ENCODE measurements at places on chromosomes 13 and 19.

DNA sequence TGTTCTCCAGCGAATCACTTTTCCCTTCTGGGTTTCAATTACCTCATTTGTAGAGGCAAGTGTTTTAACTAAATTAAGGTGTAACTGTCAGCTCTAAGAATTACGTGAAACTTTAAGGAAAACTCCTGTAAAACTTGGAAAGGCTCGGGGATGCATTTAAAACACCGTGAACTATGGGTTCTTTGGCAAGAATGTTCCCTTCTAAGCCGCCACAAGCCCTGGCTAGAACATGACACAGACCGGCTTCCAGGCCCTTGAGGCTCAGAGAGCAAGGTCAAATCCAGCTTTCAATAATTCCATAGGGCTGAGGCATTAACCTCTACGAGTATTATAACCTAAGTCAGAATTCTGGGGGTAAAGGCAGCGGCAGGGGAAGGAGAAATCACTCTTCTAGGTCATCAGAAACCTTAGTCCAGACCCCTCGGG, 685 bp downstream of the VWA8 start:
- H3K4me3 ChIP-seq = peak overlapping the region; percentile 86
- peak overlapping the region; percentile 91 for H3K27ac ChIP-seq
- H3K27me3 ChIP-seq = no peaks in the 10 kb centered on the region
- DNase-seq = peak; percentile 14
- peaks cover 30% of the 10 kb centered on the region for H3K4me1 ChIP-seq

DNA sequence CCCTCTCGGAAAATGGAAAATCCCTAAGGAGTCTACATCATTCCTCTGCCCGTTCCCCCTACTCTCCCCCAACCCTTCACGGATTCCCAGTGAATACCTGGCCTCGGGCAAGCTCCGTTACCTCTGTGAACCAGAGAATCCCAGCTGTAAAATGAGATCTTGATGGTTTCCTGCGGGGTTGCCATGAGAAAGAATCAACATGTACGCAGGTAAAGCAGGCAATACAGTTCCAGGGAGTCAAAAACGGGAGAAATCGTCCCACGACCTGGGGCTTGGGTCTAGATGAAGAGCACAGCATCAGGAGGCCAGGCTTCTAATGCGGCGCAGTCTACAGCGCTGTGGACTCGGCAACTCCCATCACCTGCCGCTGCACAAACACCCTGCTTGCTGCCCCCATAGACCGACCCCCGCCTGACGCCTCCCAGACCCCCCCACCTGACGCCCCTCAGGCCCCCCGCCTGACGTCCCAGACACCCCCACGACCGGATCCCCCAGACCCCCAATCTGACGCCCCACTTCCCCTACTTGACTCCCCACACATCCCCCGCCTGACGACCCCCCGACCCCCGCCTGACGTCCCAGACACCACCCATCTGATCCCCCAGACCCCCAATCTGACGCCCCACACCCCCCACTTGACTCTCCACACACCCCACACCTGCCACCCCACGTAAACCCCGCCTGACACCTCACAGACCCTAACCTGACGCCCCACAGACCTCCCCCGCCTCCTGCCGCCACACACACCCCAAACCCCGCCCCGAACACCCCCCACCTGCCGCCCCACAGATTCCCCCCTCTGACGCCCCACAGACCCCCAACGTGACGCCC, 680 bp downstream of the LIG4 start:
- H3K4me3 ChIP-seq = peak overlapping the region; percentile 58
- DNase-seq = peak; percentile 11
- no peaks in the 10 kb centered on the region for H3K4me1 ChIP-seq

GRCh38 chr19:30062907-30063649, 121.0 kb downstream of the URI1 start:
- H3K4me1 ChIP-seq = no peaks in the 10 kb centered on the region
- H3K4me3 ChIP-seq = no peak overlapping the region
- no peak for DNase-seq
- H3K27ac ChIP-seq = no peak overlapping the region

DNA sequence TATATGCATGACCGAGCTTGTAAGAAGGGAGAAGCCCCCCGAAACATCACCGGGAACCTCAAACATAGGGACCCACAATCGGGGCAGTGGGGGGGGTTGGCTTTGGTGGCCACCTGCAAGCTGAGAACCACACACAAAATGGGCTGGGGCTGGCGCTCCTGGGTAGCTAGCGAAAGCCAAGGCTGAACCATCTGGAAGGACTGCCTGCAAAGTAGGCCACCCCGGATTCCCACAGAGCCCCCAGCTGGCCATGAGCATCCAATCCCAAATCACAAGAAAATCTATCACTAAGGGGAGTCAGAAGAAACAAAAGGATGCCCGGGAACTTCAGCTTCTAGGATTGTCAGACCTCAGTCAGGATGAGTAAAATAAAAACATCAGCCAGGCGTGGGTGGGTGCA, 2.8 kb upstream of the PSPN start:
- DNase-seq = no peak
- no peaks in the 10 kb centered on the region for H3K27me3 ChIP-seq
- peaks cover 22% of the 10 kb centered on the region for H3K4me1 ChIP-seq
- no peak overlapping the region for H3K4me3 ChIP-seq
- peaks cover 50% of the 10 kb centered on the region for H3K36me3 ChIP-seq

GRCh38 chr13:21486322-21486721, 27.2 kb upstream of the ZDHHC20 start:
- no peak overlapping the region for H3K4me3 ChIP-seq
- H3K36me3 ChIP-seq = no peaks in the 10 kb centered on the region
- no peaks in the 10 kb centered on the region for H3K27me3 ChIP-seq
- H3K4me1 ChIP-seq = no peaks in the 10 kb centered on the region

DNA sequence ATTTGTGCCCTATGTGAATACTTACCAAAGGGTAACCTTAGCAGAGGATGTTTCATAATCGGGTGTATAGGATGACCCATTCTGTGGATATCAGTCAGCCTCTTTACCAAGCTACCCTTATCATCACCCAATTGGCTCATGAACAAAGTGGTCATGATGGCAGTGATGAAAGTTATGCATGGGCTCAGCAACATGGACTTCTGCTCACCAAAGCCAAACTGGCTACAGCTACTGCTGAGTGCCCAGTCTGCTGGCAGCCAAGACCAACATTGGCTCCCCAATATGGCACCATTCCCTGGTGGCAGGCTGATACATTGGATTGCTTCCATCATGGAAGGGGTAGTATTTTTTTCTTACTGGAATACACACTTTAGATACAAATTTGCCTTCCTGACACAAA, 5.7 kb upstream of the ZNF461 start:
- no peak overlapping the region for H3K4me3 ChIP-seq
- peaks cover 5% of the 10 kb centered on the region for H3K4me1 ChIP-seq
- H3K27ac ChIP-seq = no peak overlapping the region
- DNase-seq = no peak
- H3K36me3 ChIP-seq = peaks cover 3% of the 10 kb centered on the region

DNA sequence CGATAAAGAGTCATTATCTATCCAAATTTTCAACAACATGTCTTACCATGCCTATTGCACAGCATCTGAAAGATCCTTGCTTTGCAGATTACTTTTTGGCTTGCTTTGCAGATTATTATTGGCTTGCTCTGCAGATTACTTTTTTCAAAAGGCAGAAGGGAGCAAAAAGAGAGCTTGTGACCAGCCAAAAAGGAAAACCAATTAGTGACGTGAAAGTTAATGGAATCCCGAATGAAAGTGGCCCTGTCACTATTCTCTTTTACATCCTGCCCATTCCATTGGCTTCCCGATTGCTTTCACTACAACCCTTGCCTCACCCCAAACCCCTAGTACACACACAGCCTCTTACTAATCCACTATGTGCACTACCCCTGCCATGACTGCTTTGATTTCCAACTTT, 81.3 kb downstream of the LHFPL6 start:
- H3K27me3 ChIP-seq = no peaks in the 10 kb centered on the region
- H3K4me1 ChIP-seq = peaks cover 94% of the 10 kb centered on the region
- no peak for DNase-seq
- no peak overlapping the region for H3K27ac ChIP-seq
- H3K36me3 ChIP-seq = no peaks in the 10 kb centered on the region

- H3K27me3 ChIP-seq = no peaks in the 10 kb centered on the region
- no peak for DNase-seq
- no peak overlapping the region for H3K4me3 ChIP-seq
Observed at GRCh38 chr13:27667946-27668345, 46.3 kb downstream of the POLR1D start.

- no peaks in the 10 kb centered on the region for H3K36me3 ChIP-seq
- H3K4me3 ChIP-seq = no peak overlapping the region
- H3K4me1 ChIP-seq = no peaks in the 10 kb centered on the region
- no peak overlapping the region for H3K27ac ChIP-seq
- H3K27me3 ChIP-seq = no peaks in the 10 kb centered on the region
Observed at GRCh38 chr19:16985403-16985802, 41.2 kb downstream of the CPAMD8 start.

DNA sequence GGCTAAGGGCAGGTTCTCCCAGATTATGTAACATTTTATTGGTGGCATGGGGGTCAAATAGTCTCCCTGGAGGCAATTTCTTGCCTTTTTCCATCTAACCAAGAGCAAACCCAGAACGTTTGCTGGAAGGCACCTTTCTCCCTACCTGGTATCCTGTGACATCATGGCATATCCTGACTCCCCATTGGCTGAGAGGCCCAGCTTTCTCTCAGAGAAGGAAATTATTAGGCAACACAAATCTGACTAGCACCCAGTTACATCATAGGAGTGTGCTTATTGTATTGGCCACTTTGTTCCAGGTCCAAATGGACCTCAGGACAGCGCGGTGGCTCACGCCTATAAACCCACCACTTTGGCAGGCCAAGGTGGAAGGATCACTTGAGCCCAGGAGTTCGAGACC, 13.0 kb downstream of the NTN5 start:
- no peaks in the 10 kb centered on the region for H3K4me1 ChIP-seq
- H3K4me3 ChIP-seq = no peak overlapping the region
- no peak for DNase-seq
- no peaks in the 10 kb centered on the region for H3K36me3 ChIP-seq
- no peak overlapping the region for H3K27ac ChIP-seq
- no peaks in the 10 kb centered on the region for H3K27me3 ChIP-seq

- no peak for DNase-seq
- no peak overlapping the region for H3K27ac ChIP-seq
- H3K27me3 ChIP-seq = no peaks in the 10 kb centered on the region
- peaks cover 95% of the 10 kb centered on the region for H3K4me1 ChIP-seq
- H3K36me3 ChIP-seq = no peaks in the 10 kb centered on the region
- H3K4me3 ChIP-seq = no peak overlapping the region
Observed at GRCh38 chr19:34184880-34185491, 12.7 kb downstream of the LSM14A start.

DNA sequence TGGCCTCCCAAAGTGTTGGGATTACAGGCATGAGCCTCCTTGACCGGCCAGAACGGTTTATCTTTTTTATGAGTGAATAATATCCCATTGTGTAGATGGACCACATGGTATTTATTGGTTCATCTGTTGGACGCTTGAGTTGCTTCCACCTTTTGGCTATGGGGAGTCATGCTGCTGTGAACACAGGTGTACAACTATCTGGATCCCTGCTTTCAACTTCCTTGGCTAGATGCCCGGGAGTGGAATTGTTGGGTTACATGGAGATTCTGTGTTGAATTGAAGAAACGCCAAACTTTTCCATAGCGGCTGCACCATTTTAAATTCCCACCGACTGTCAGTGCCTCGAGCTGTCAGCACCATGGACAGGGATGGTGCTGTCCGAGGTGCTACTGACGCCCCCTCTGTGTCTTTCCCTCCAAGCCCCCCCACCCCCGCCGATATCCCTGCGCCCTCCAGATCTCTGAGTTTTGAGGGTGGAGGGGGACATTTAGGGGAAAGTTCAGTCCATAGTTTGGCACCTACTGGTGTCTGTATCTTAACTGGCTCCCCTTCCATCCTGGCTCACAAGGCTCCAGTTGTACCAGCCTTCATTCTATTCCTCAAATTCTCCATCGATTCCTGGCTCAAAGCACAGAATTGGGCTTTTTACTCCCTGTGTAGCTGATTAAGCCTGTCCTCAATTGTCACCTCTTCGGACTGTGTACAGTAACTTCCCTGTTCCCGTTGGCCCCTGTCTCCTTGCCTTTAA, 27.3 kb downstream of the PNPLA6 start:
- H3K27me3 ChIP-seq = no peaks in the 10 kb centered on the region
- H3K36me3 ChIP-seq = peaks cover 16% of the 10 kb centered on the region
- no peak overlapping the region for H3K27ac ChIP-seq
- DNase-seq = no peak
- no peaks in the 10 kb centered on the region for H3K4me1 ChIP-seq

DNA sequence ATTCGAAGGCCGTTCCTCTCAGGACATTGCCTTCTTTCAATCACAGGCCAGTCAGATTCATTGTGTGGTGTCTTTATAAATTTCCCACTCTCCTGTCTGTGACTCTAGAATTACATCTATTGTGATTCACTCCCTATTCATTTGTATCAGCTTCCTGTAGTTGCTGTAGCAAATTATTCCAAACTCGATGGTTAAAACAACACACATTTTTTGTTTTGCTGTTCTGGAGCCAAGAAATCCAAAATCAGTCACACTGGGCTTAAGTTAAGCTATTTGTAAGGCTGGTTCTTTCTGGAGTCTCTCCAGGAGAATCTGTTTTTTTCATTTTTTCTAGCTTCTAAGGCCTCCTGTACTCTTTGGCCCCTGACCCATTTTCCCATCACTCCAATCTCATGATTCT, 1487.0 kb upstream of the SLC10A2 start:
- no peak overlapping the region for H3K4me3 ChIP-seq
- H3K27ac ChIP-seq = no peak overlapping the region
- no peaks in the 10 kb centered on the region for H3K27me3 ChIP-seq

- H3K27ac ChIP-seq = peak overlapping the region; percentile 94
- peak; percentile 90 for DNase-seq
- no peak overlapping the region for H3K4me3 ChIP-seq
- peaks cover 37% of the 10 kb centered on the region for H3K27me3 ChIP-seq
- no peaks in the 10 kb centered on the region for H3K36me3 ChIP-seq
Observed at GRCh38 chr19:40598121-40598917, 2.9 kb upstream of the LTBP4 start.

DNA sequence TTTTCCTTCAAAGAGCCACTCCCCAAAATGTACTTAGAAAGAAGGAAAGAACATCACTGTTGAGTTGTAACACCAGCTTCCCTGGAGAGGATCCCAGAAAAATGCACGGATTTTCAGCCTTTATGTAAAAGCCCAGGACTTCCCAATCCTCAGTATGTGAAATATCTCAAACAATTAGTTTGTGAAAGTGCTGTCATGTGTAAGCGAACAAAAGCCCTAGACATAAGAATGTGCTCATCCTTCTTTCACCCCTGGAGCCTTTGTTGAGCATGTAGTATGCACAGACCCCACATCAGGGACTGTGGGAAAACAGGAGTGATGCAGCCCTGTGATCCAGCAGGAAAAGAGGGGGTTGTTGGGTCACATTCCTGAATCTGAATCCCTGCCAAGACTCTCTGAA, 441.4 kb upstream of the ZNF507 start:
- H3K27ac ChIP-seq = no peak overlapping the region
- H3K4me3 ChIP-seq = no peak overlapping the region
- H3K4me1 ChIP-seq = peaks cover 9% of the 10 kb centered on the region
- no peaks in the 10 kb centered on the region for H3K36me3 ChIP-seq
- DNase-seq = no peak

- no peaks in the 10 kb centered on the region for H3K27me3 ChIP-seq
- H3K27ac ChIP-seq = no peak overlapping the region
- H3K36me3 ChIP-seq = no peaks in the 10 kb centered on the region
- no peak overlapping the region for H3K4me3 ChIP-seq
Observed at GRCh38 chr13:87810391-87810801, 139.2 kb downstream of the SLITRK5 start.

Data from heart right ventricle (tissue), 16 donors.